ENCODE measurements at places on chromosomes 6 and 20. TPM values are rescaled to one million over a fixed set of nuclear protein-coding genes. Genes with fewer than 3 reads are reported as not detected.
A peak's percentile ranks its signal among the peaks of the same experiment; 100 is the strongest.

DNA sequence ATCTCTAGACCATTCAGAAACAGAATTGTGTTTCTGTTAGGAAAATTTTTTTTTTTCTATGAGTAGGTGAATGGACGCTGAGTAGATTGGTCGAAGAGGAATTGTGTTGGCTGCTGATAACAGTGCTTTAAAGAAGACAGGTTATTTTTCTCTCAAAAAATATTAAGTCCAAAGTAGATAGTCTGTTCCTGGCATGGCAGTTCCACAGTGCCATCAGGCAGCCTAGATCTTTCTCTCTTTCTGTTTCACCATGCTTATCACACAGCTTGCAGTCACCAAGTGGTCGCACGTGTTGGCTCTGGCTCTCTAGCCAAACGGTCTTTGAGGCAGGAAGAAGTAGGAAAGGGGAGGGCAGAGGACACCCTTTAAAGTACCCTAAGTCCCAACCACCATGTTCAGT is 22.4 kb upstream of the SERINC3 start:
- DNase-seq = no peak

DNA sequence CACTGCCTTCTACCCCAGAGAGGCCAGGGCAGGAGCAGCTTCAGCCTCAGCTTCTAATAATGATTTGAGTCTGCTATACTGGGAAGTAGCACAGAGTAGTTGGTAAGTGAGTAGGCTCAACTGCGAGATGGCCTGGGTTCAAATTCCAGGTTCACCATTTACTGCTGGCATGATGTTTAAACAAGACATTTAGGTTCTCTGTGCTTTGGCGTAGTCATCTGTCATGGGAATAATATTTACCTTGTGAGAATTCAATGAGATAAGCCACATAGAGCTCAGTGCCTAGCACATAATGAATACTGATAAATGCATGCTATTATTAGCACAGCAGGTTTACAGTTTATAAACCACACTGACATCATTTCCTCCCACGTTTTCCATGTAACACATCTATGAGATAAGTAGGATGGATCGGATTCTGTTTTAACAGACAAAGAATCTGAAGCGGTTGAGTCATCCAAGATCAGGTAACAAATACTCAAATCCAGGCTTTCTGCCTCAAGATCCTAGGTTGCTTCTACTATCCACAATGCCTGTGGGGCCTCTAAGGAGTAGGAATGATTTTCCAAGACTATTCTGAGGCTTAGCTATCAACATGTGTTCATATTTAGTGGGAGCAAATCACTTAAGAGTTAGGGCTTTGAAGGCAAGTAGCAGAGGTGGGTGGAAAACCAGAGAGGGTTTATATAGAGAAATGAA is 72.9 kb upstream of the DTNBP1 start:
- no peak for DNase-seq

DNA sequence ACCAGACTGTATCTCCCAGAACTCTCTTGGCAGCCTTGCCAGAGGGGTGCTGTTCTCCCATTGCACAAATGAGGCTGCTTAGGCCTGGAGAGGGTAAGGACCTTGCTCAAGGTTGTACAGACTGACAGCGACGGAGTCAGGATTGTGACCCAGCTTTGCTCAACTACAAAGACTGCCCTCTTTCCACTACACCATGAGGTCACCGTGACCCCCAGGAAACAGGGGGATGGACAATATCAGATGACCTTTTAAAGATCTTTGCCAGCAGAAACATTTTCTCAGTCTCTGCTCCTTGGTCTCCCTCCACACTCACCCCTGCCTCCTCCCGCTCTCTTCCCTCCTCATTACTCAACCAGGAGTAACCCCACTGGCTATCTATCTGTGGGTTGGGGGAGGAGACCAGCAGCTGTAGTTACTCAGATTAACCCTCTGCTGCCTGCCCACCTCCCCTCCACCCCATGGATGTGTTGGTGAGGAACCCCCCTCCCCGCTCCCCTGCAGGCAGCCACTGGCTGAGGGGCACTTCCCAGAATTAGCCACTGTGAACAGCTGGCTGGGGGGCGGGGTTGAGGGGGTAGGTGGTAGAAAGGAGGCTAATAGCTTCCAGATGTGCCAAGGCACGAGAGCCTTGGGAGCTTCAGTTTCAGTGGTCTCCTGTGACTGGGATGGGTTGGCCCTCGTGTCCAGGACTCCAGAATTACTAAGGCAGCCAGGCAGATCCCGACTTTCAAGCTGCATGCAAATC is 26.9 kb upstream of the MRPS18A start:
- no peak for DNase-seq

GRCh38 chr20:25685276-25686080 is 11.2 kb downstream of the ZNF337 start:
- no peak for DNase-seq

- DNase-seq = no peak
These were observed 133.3 kb upstream of the FOXQ1 start for GRCh38 chr6:1178590-1178989.

DNA sequence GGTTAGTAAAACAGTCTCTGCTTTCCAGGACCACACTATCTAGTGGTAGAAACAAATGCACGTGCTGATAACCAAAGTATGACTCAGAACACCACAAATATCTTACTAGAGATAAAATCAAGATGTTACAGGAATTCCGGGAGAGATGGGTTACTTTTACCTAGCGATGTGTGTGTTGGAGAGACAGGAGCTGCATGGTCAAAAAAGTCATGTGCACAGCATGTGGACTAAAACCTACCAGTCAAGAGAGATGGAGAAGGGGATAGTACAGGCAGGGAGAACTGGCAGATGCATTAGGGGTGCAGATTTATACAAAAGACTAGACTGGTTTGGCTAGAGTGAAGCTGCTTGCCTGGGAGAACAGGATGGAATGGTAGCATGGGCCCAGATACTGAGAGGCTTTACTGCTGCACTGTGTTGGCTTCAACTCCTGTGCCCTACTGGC is 75.3 kb upstream of the MRAP2 start:
- no peak for DNase-seq

- DNase-seq = no peak
These were observed 320.1 kb upstream of the SOX4 start for GRCh38 chr6:21273451-21273850.

DNA sequence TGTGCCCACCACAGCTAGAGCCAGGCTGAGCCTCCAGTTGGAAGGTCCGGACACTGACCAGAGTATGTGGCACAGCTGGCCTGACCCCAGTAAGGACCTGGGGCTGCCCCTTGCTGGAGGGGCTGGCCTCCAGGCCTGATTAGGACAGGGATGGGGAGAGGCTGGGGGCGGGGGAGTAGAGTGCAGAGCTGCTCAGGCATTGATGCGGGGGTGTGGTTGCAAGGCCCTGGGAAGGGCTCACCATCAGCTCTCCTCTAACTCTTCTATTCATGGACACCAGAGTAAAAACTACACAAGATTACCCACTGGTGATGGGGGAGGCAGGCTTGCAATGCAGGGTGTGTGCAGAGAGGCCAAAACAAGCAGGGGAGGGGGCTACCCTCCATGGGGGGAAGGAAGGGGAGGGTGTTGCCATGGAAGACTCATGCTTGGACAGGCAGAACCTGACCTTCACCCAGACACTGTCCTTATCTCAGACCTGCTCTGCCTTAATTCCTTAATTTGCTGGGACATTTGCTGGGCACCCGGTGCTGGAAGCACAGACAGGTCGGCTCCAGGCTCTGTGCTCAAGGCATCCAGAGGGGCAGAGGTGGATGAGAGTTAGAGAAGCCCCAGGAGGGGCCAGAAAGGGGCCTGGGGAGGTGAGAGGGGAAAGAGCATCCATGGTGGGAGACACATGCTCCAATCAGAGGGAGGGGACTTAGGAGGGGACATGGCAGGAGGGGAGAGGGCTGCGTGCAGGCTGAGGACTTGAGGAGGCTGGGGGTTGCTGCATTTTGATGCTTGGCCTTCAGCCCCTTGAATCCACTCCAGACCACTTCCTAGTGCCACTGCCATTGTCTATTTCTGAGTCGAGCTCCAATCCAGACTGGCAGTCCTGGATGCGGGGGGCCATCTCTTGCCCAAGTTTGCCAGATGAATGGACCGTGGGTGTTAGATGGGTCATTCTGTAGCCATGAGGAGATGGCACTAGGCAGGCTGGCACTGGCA is 7.6 kb upstream of the EMILIN3 start:
- DNase-seq = no peak

- DNase-seq = no peak
These were observed 2.7 kb upstream of the TUBB2A start for GRCh38 chr6:3159805-3160781.

GRCh38 chr6:165636402-165637048 is 26.5 kb downstream of the PDE10A start:
- DNase-seq = no peak

DNA sequence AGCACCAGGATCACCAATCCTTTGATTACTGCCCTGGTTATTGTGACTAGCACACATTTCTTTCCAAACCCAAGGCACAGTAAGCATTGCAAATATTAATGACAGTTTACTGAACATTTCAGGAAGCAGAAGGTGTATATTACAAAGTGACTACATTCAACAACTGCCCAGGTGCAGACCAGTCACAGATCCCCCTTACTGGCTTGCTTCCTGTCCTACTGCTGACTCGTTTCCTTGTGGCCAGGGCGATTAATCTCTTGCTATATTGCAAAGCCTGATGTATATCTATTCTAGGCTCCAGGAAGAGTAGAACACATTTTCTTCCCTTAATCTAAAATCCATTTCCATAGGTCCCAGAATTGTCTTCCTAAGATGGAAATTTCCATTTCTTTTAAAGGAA is 77.2 kb upstream of the EPHA7 start:
- no peak for DNase-seq

DNA sequence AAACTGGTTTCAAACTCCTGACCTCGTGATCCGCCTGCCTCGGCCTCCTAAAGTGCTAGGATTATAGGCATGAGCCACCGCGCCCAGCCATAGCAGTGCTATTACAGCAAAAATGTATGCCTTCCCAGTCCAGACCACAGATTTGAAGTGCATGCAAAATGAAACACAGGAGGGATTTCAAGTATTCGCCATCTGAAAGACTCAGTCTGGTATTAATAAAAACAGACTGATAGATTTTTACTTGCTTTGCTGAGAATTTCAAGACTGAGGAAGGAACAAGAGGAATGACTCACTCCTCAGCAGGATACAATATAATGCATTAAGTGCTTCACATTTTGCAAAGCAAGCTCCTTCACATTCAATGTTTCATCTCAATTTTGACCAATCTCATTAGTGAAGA is 134.9 kb downstream of the TMEM200A start:
- peak; percentile 20 for DNase-seq

DNA sequence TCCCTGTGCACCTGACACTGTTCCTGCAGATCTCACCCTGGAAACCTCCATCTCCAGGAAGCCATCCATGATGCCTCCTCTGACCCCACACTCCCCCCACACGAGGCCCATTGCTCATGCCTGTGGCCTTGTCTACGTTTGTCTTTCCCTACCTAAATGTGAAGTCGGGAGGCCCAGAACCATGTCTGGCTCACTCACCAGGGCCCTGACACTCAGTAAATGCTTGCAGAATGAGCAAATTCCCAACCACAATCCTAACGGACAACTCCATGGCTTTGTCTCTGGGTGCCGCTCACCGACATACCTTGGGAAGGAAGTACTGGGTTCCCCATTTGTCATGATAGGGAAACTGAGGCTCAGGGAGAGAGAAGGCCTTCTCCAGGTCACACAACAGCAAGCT is 7.3 kb downstream of the PEDS1 start:
- no peak for DNase-seq

- DNase-seq = no peak
These were observed 316.1 kb upstream of the PRDM1 start for GRCh38 chr6:105769987-105770386.

DNA sequence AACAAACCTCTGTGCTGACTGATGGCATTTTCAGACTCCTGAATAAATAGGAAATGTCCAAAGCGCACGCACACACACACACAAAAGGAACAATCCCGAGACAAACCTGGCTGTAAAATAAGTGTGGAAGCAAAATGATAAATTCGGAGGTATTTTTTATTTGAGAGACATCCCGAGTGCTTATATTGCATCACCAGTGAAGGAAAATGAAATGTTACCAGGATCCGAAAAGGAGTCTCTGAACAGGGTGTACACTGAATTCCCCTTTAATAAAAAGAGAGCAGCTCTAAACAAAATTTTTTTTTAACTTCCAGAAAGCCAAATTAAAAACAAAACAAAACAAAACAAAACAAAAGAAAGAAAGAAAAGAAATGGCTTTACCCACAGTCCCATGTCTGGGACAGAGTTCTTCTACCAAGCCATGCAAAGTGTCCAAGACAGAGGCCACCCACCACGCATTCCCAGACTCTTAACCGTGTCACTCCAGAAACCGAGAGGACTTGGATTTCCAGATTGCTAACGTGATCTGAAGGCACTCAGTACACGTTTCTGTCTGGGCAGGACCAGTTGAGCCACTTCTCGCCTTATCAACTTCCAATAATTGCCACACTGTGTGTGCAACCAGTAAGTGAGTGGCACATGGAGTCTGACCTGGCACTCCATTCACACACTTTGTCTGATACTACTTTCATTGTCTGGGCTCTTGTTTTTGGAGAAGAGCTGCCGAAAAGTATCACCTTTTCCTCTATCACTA is 817 bp downstream of the ME1 start:
- no peak for DNase-seq

GRCh38 chr6:159996626-159997497 is 28.0 kb downstream of the IGF2R start:
- peak; percentile 54 for DNase-seq

- no peak for DNase-seq
These were observed 24.5 kb downstream of the ILRUN start for GRCh38 chr6:34671801-34672656.

GRCh38 chr6:37126493-37126958 is 43.4 kb upstream of the PIM1 start:
- DNase-seq = no peak

- DNase-seq = no peak
These were observed 38.4 kb downstream of the AKAP7 start for GRCh38 chr6:131173680-131174079.

DNA sequence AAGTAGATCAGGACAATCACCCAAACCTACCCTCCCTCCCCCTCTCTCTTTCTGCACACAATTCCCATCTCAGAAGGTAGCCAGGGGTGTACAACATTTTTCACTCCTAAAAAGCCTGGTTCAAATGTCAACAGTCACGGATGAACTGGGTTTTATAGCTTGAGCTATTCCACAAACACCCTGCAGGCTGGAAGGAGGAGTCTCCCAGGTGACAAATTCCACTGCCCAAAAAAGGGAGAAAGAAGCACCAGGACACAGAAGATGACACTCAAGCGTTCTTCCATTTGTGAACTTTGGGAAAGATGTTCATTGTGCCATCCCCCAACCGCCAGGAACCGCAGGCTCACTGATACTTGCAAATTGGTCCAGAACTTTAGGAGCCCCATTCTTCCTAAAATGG is 111.5 kb upstream of the NFATC2 start:
- no peak for DNase-seq

Gene PSORS1C2
- not detected for total RNA-seq

Gene CTSA
- 113 TPM for total RNA-seq

Gene CAPN11
- total RNA-seq = 0.27 TPM

Gene IPCEF1
- total RNA-seq = 2.0 TPM

Gene CST1
- total RNA-seq = not detected
